ENCODE measurements at places on chromosomes 7 and 10.

GRCh38 chr7:126361183-126361582 is 891.6 kb downstream of the GRM8 start:
- no peak for DNase-seq

DNA sequence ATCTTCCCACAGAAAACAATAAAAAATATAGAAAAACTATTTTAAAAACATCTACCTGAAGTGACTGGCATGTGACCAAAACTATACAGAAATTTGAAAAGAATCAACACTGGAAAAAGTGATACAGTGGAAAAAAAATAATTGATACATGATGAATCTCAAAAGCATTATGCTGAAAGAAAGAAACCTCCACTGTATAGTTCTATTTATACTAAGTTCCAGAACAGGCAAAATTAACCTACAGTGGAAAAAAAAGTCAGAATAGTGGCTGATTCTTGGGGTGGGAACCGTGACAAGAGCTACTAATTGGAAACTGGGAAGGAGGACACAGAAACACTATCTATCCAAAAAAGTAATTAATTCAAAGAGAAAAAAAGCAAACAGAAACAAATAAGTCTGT is 14.9 kb downstream of the RTKN2 start:
- DNase-seq = no peak

- DNase-seq = peak; percentile 84
Measured at GRCh38 chr7:106111655-106112117, 426 bp downstream of the SYPL1 start.

DNA sequence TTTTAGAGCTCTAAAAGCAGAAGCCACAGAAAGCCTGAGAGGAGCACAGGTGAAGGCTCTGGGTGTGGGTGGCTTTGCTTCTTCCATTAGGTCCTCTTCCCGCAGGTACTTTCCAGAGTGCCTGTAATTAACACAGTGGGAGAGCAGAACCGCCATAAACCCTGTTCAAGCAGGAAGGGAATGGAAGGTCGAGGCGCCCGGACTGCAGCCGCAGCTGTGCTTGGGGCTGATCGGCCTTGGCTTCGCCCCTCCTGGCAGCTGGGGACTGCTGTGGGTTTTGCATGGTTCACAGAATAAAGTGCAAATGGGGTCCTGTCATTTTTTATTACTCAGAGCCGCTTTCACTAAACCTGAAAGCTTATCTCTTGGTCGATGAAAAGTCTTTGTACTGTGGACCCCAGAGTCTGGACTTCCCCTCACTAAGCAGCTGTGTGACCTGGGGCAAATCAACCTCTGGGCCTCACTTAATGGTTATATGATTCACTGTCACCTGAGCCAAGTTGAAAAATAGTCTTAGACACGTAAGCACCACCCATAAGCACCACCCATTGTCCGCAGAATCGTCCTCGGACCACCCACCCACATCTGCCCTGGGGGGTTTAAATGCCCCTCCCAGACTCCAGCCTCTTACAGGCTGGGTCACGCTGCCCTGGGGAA is 100.9 kb downstream of the XRCC2 start:
- DNase-seq = peak; percentile 60

- DNase-seq = no peak
Measured at GRCh38 chr7:142300689-142301088, 42.8 kb upstream of the PRSS58 start.

GRCh38 chr10:84184517-84184916 is 9.8 kb upstream of the CDHR1 start:
- no peak for DNase-seq

DNA sequence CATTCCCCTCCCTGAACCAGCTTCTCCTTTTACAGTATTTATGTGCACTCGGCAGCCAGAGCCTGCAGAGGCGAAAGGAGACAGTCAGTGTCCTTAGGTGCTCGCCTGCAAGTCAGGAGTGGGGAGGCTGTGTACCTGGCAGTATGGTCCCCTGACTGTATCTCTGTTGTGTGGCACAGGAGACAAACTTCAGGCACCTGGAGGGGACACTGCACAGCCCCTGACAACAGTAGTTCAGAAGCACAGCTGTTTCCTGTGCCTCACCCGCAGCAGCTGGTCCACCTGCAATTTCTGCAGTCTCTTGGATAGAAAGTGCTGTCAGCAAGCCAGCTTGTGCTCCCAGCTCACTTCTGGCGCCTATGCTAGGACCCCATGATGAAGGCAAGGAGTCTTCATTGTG is 73.4 kb upstream of the LAMB4 start:
- DNase-seq = peak; percentile 31

GRCh38 chr7:24836084-24836483 is 78.8 kb upstream of the GSDME start:
- DNase-seq = no peak

DNA sequence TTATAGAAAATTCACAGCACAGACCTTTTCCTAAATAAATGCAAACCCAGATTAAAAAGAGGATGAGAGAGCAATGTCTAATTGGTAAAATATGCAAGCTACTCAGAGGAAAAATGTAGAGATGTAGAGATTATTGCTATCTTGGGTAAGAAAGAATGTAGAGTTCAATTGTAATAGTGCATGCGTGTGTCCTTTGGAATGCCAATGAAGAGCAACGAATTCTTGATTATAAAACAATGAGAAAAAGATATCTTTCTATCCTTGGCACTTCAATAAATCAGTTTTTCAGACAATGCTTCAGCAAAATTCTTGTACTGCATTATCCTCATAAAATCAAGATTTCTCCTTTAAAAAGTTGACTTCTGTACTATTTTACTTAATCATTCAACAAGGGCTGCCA is 50.9 kb downstream of the SEMA3D start:
- DNase-seq = no peak

GRCh38 chr7:5797179-5797578 is 15.7 kb upstream of the RNF216 start:
- no peak for DNase-seq

- no peak for DNase-seq
Measured at GRCh38 chr10:119208553-119208940, 1.2 kb downstream of the GRK5 start.

- DNase-seq = peak; percentile 33
Measured at GRCh38 chr7:112084520-112084971, 121.7 kb downstream of the DOCK4 start.

DNA sequence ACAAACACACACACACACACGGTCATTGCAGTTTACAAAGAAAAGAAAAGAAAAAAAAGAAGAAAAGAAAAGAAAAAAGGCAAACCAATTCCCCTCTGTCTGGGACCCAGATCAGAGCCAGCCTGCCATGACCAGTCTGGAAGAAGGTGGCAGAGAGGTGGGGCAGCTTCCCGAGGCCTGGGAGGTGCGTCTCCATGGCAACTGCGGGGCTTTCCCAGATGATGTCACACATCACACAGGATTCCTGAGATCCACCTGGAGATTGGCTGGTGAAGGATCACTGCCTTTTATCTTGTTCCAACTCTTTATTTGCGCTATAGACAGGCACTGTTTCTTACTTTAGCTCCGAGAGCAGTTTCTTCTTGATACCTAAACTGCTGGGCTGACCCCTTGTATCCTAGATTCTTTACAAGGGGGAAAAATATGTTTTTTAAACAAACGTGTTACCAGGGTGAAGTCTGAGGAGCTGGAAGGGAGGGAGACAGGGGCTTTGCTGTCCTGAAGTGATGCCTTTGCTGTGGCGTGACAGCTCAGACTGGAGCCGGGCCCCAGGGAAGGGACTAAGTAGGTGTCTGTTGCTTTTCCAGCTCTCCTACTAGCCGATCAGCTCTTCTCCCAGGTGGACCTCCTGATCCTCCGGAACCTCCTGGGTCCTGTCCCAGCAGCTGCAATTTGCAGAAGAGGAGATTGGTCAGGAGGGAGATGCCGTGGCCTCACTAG is 298.5 kb downstream of the KLF6 start:
- no peak for DNase-seq

- DNase-seq = no peak
Measured at GRCh38 chr10:27660268-27660667, 85.4 kb downstream of the MKX start.

GRCh38 chr10:85608706-85609105 is 757.9 kb downstream of the GRID1 start:
- DNase-seq = no peak

DNA sequence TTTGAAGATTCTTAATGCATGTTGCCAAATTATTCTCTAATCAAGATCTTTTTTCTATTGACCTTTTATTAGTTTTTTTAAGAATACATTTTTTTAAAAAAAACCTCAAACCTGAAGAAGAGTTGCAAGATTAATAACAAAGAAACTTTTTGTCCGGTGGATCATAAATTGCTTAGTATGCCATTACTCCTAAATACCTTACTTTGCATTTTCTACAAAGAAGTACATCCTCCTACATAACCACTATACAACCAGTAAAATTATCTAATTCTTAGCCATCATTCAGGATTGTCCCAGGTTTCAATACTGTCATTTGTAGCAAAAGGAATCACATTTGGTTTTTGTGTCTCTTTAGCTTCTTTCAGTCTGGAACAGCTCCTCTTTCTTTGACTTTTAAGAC is 77.9 kb downstream of the SRI start:
- no peak for DNase-seq

DNA sequence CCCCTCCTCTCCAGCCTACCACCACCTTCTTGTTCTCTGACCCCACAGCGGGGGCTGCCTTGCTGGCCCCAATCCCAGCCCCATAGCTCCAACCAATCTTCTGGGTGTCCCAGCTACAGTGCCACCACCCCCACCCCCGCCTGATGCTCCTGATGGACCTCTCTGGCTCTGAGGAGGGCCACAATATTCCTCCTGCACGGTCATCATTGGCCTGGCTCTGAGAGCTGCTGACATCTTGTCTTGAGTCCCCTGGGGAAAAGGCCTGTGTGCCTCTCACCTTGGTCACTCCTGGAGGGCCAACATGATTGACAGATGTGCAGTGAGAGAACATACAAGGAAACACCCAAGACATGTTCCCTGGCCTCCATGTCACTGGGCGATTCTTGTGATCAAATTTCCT is 7.6 kb downstream of the GDF2 start:
- no peak for DNase-seq

GRCh38 chr10:72783410-72783833 is 91.5 kb downstream of the MCU start:
- DNase-seq = no peak

DNA sequence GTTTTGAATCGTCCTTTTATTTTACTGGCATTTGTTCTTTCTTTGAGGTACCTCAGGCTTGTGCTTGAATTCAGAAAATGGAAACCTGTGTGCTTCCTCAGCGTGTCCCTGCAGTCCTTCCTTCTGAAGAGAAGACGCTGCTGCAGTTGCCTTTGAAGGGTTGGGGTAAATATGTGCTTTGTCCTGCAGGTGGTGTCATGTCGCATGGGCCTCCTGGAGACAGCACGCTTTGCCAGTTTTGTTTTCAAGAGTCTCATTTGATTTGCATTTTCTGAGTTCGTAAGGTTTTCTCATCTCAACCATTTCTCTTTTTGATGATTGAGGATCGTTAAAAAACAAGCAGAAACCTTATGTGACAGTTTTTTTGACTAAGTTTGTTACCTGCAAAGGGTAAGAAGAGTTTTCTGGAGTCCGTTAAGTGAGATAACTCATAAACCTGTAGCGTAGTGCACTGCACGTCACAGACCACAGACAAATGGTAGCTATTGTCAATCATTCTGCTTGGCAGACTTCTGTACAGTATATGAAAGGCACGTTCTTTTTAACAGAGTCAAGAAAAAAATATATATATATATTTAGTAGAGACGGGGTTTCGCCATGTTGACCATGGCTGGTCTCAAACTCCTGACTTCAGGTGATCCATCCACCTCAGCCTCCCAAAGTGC is 57.0 kb downstream of the CDC123 start:
- no peak for DNase-seq

DNA sequence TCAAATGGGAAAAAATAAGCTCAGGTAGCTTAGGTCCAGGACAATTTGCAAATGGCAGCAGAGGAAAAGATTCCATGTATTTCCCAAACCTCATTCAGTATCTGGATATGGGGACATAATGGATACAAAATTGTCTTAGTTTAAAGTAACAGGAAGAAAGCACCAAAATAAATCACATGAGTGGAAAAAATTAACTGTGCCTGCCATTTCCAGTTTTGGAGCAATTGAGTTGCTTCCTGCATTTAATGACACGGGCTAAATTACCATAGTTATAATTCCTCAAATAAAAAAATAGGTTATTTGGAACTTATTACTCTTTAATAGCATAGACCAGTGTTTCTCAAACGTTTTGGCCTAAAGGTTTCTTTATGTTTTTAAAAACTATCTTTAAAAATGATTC is 6.3 kb upstream of the STAMBPL1 start:
- DNase-seq = no peak

DNA sequence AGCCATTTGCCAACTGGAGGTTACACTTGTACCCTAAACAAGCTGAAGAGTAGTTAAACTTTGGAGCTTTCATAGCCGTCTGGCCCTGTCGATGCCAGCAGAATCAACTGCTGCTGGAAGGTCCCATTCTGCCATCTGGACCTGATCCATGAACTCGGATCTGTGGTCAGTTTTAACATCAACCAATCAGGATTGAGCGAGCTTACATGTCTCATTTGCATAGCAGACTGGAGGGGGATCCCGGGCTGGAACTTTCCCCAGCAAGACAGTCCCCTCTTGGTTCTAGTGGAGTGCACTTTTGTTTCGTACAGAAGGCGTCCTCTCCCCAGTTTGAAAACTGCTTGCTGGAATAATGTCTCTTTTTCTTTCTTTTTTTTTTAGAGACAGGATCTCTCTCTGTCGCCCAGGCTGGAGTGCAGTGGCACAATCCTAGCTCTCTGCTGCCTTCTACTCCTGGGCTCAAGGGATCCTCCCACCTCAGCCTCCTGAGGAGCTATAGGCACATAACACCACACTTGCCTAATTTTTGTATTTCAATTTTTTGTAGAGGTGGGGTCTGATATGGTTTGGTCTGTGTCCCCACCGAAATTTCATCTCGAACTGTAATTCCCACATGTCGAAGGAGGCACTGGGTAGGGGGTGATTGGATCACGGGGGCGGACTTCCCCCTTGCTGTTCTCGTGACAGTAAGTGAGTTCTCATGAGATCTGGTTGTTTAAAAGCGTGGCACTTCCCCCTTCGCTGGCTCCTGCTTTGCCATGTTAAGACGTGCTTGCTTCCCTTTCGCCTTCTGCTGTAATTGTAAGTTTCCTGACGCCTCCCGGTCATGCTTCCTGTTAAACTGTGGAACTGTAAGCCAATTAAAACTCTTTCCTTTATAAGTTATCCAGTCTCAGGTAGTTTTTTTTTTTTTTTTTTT is 42.8 kb upstream of the SEPHS1 start:
- peak; percentile 11 for DNase-seq

DNA sequence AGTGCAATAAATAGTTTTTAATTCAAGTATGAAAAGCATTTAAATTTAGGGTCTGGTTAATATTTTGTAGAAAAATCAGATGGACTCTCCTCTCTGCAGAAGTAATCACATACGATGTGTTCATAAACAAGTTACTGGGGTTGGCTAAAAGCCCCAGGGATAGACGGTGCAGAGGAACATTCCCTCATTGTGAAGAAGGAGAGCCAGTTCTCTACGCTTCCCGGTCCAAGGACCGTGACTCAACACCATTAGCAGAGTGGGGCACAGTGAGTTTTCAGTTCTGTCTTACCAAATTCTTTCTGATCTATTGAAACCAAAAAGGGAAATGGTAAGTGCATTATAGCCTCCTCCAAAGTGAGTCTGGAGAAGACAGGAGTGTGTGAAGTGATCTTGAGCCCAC is 327.8 kb downstream of the WDR37 start:
- DNase-seq = no peak

GRCh38 chr10:88012641-88013040 is 149.2 kb downstream of the PTEN start:
- DNase-seq = no peak
